Psoas muscle (tissue), 8 donors: ENCODE measurements at places on chromosomes 3 and 15. TPM values are rescaled to one million over a fixed set of nuclear protein-coding genes. Genes with fewer than 3 reads are reported as not detected.

The TMEM207 gene
- total RNA-seq, result not detected

The IL1RAP gene
- 4.0 TPM for total RNA-seq

The ROBO2 gene
- 0.12 TPM for total RNA-seq

GRCh38 chr3:20527368-20527767, 341.4 kb upstream of the SGO1 start:
- no peak for DNase-seq

GRCh38 chr15:32957219-32957618, 237.3 kb downstream of the FMN1 start:
- DNase-seq, result no peak

- peak; percentile 62 for DNase-seq
Observed at GRCh38 chr15:65184305-65184867, 756 bp downstream of the CLPX start.

DNA sequence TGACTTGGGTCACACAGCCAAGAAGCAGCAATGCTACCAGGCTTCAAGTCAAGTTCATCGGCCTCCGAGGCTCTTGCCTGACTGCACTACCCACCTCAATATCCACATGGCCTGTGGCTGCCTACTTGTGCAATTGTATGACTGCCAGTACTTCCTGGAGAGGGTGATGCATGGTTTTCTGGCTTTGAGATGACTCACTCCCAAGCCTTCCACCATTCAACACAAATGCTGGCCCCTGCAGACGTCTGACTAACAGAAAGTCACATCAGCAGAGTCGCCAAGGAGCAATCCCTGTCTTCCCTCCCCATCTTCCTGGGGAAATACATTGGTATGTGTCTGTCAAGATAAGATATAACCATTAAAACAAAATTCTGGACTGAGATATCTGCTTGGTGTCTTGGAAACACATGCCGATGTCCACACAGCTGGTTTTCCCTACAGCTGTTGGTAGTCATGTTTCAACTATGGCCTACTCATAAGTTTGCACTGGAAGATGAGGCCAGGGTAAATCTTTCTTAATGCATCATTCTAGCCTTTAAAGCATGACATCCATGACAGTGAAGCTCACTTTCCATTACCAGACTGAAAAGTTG, 79.6 kb upstream of the SPATA12 start:
- DNase-seq, result peak; percentile 53
